Progenitor cell of endocrine pancreas (in vitro differentiated cells): ENCODE measurements at places on chromosomes 12 and 14. TPM values are rescaled to one million over a fixed set of nuclear protein-coding genes. Genes with fewer than 3 reads are reported as not detected.

The METTL3 gene
- 82.6 and 82.7 TPM in 2 replicates for total RNA-seq

The MYF5 gene
- total RNA-seq: not detected in 2 replicates

The ACOT6 gene
- total RNA-seq: not detected in 2 replicates

The VRTN gene
- total RNA-seq: 1.2 and 1.5 TPM in 2 replicates

The LRTM2 gene
- total RNA-seq: 0.48 and 0.53 TPM in 2 replicates

The FAM90A1 gene
- total RNA-seq: 0.22 TPM in 1 of 2 replicates, not detected in the other

The OR6C2 gene
- not detected in 2 replicates for total RNA-seq

The RHNO1 gene
- total RNA-seq: 54.3 and 57.7 TPM in 2 replicates

The PTPN6 gene
- 65.4 and 70.2 TPM in 2 replicates for total RNA-seq

DNA sequence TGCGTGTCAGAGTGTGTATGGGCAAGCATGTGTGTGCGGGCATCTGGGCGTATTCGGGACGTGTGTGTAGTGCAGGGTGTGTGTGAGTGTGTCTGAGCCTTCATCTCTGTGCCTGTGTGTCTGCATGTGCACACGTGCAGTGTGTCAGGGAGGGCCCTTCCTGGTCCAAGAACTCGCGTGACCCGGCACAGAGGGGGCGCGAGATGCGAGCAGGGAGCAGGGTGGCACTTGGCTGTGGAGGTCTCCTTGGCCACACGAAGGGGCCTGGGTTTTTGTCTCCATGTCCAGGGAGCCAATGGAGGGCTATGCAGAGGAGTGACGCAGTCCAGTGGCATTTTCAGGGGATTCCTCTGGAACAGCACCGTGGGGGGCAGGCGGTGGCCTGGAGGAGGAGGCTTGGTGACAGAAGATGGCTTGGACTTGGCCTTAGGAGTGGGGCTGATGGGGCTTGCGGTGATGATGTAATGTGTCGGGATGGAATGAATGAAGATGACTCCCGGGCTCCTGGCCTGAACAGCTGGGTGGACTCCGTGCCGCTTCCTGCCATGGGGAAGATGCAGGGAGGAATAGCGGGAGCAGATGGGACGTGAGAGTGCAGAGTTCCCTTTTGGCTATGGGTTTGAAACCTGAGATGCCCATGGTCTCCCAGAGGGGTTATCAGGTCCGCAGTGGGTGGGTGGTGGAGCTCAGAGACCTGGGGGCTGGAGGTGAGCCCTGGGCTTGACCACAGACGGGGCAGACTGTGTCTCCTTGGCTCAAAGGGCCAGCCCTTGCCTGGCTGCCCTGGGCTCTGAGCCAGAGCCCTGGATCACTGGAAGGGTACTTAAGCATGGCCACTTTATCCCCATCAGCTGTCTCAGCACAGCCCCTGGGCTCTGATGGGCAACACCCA lies 208.3 kb downstream of the PHETA1 start:
- DNase-seq: no peak

DNA sequence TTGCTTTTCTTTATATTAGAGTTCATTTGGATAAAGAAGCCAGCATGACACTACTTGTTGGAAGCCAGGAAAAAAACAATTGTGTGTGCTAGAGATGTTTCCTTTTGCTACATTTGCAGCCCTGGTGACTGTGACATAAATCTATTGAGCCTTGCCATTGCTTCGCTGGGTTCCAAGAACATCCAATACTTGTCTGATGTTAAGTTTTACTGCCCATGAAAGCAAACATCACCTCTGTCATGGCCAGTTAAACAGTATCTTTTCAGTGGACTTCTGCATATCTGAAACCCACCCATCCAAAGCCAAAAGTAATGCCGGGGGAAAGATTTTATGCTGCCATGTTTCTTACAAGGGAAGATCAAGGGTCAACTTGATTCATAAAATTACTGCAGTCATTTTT lies 184.0 kb downstream of the MSRB3 start:
- no peak for DNase-seq

DNA sequence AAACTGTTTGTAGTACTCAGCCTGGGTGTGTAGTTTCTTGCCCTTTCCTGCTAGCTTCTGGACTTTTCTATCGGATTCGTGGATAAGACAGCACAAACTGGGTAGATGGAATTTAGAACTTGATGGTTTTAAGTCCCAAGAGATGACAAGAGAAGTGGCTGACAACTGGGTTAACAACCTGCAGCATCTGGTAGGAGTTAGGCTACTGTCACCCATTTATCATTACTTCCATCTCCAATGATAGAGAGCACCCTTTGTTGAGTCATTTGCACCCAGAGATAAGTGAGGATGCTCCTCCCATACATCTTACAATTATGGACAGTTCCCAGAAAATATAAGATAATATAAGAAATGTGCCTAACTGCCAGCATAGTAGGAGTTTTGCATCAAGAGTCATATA lies 50.2 kb upstream of the FLRT2 start:
- no peak for DNase-seq

GRCh38 chr12:31506515-31507306 lies 84.2 kb downstream of the DENND5B start:
- DNase-seq: no peak

- DNase-seq: no peak
Measured at GRCh38 chr12:108582978-108583770, 14.7 kb downstream of the TMEM119 start.

DNA sequence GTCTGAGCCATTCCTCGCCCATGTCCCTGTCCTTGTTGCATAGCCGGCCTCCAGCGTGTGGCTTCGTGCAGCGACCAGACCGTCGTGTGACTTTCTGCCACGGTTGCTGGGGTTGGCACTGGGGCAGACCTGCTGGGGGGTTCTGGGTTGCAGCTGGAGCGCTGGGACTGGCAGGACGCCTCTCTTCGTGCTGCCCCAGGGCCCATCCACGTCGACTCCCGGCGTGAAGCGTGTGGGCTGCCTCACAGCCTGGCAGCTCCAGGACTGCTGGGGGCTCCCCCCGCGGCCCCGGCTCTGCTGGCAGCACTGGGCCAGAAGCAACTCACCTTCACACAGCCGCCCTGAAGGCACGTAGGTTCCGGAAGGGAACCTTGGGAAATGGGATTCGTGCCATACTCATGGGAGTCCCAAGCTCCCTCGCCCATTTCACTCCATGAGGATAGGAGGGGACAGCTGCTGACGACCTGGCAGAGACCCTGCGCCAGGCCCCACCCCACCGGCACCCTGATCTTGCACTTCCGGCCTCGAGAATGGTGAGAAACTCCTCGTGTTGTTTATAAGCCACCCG lies 51.9 kb downstream of the GALNT9 start:
- DNase-seq: no peak

DNA sequence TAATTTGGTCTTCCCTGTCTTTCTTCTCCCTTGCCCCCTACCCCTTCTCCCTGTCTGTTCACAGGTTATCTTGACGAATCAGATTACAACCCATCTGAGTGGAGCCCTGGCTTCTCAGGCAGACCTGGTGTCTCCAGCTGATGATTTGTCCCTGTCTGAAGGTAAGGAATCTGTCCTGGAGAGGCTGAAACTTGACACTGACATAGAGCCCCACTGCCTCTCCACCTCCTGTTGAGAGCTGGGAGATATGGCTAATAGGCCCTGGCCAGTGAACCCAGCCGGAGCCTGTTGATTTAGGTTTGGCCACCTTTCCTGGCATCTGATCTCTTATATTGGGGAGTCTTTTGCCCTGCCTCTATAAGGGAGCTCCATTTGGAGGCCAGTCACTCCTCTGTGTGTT lies 472.2 kb downstream of the RAD51B start:
- DNase-seq: no peak

GRCh38 chr14:72679536-72680151 lies 214.3 kb downstream of the DPF3 start:
- DNase-seq: no peak

DNA sequence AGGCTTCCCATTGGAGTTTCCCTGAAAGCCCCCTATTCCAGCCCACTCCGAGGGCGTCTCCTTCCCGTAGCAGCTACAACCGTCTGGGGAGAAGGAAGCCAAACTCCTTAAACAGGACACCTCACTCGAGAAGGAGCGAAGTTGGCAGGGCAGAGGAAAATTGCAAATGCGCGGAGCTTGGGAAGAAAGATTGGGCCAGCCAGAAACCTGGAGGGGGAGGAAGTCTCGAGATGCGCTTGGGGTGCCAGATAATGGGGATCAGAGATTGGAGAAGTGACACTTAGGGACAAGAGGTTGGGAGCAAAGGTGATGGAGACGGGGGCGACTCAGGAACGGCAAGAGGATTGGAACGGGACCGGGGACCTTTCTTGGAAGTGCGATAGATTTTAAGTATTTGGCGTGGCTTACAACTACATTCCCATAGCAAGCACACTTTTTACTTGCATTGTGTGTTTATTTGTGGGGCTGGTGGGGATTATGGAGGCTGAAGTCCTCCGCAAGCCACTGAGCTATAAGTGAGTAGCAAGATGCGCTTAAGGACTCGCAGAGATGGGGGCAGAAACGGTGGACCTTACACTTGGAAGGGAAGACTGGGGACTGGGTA lies 926 bp downstream of the HRK start:
- no peak for DNase-seq
